Stimulated activated CD8-positive, alpha-beta memory T cell treated with anti-CD3 and anti-CD28 coated beads, Interleukin-7, amount 100 ng/mL, for 1 hour (primary cell): ENCODE measurements at places on chromosomes 2 and 18.

GRCh38 chr2:154551649-154552048, 146.8 kb upstream of the KCNJ3 start:
- no peak for DNase-seq

GRCh38 chr2:238847419-238847801, 475 bp upstream of the TWIST2 start:
- no peak for DNase-seq

GRCh38 chr2:12495247-12495868, 221.4 kb upstream of the TRIB2 start:
- DNase-seq: no peak

DNA sequence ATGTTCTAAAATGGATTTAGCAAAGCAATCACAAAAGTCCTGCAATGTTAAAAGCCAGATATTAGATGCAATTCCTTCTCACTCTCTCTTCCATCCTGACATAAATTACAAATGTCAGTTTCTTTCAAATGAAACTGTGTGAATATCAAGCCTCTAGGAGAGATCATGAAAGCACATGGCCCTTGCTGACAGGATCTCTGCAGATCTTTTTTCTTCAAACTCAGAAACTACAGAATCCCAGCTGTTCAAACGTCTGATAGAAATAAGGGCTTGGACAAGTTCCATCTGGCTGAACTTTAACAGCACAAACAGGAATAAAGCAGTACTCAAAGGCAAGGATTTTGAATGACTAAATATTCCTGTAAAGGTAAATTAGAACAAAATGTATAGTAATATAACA, 47.6 kb downstream of the PDE1A start:
- no peak for DNase-seq

GRCh38 chr2:195300631-195301030, 356.4 kb upstream of the SLC39A10 start:
- DNase-seq: no peak

- DNase-seq: no peak
Measured at GRCh38 chr2:207491086-207491485, 38.7 kb upstream of the CREB1 start.

DNA sequence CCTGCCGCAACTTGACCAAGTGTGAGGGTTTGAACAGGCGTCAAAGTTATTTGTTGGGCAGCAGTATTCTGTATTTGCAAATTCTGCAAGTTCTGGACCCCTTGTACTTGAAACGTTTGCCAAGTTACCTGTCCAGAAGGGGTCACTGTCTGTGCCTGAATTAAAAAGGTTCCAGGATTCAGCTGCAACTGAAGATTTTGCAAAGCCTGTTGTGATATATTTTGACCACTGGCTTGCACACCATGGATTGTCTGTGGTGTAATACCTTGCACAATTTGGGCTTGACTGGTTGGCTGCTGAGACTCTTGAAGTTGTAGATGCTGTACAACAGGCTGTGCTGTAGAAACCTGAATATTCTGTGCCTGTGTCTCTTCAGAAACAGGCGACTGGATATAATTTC, 10.2 kb downstream of the SP3 start:
- no peak for DNase-seq

GRCh38 chr2:84424152-84424551, 34.9 kb downstream of the SUCLG1 start:
- DNase-seq: no peak

DNA sequence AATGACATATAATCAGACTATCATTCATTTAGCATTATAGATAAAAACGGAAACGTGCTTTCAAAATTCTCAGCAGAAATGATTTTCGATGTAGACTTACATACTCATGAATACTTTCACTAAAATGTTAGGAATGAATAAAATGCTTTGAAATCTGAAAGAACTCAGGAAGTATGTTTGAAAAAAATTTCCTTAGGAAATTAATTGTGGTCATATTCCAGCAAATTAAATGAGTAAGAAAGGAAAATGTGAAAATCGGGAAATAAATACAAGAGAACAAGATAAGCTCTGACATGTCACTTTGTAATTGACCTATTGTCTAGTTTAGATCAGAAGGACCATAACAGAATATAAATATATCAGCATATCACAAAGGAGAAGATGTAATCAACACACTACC, 981.0 kb upstream of the CDH2 start:
- no peak for DNase-seq

DNA sequence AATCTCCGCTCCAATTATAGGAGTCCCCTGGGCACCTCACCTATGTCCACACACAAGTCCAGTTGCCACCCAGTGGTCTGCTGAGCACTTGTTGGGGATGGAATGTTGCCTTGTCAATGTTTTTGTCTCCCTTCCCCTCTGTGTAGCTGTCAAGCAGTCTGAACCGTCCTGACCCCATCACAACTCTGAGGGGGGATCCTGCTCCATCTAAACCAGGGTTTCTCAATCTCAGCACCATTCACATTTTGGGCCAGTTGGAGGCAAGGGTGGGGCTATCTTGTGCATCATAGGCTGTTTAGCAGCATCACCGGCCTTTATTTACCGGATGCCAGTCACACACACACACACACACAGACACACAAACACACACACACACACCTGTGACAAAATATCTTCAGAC, 53.0 kb downstream of the CYP26B1 start:
- DNase-seq: no peak

- DNase-seq: no peak
Measured at GRCh38 chr2:239355139-239355538, 45.7 kb downstream of the HDAC4 start.

DNA sequence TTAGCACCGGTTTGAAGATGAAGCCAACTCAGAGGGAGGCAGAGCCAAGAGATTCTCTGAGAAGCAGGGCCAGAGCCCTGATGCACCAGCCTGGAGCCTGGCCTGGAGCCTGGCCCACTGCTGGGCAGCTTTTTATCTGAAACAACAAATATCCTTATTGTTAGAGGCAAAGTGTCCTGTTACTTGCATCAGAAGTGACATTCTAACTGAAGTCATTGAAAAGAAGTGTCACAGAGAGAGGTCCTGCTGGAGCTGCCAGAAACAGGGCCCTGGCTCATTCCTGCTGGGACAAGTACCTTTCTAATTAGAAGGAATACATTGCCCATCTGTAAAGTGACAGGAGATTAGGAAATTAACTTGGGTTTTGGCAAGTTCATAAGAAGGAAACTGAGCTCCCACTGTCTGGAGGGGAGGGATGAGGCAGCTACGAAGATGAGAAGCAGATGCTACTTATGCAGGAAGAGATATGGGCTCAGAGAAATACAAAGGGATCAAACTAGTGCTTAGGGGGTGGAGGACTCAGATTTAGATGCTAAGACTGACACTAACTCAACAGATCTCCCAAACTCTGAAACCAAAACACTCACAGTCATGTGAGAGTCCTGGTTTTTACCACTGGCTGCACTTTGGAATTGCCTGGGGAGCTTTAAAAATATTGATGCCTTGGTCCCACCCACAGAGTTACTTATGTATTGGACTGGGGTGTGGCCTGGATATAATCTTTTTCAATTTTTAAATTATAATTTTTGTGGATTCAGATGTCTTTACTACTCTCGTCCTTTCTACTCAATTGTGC, 11.0 kb upstream of the HK2 start:
- DNase-seq: no peak

DNA sequence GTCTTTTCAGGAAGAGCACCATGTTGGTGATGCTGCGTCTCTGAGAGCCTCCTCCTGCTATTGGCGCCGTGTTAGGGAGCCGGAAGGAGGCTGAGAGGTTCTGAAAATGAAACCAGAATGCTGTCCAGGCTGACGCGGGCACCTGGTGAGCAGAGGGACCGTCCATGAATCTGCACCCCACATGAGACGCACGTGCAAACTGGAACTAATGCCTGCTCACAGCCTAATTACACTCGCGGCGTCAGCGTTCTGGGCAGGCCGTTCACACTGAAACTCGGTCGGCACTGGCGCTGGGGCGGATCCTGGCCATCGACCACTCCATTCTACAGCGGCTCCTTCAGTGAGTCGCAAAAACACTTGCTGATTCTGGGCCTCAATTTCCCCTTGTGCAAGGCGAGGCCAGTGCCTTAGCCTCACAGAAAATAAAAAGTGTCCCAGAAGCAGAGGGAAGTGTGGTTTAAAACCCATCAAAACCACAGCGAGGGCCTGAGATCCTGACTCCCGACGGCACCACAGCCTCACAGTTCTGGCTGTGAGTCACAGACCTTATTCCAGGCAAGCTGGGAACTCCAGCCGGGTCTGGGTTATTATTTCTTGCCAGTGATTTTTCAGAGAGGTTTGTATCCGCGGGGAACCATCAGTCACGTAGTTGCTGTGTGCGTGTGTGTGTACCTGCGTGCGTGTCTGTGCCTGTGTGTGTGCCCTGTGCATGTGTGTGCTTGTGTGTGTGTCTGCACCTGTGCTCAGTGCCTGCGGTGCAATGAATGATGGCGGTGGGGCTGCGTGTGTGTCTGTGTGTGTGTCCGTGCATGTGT, 49.1 kb upstream of the CTDP1 start:
- DNase-seq: no peak

- no peak for DNase-seq
Measured at GRCh38 chr18:62587689-62588088, 64.9 kb downstream of the ZCCHC2 start.

DNA sequence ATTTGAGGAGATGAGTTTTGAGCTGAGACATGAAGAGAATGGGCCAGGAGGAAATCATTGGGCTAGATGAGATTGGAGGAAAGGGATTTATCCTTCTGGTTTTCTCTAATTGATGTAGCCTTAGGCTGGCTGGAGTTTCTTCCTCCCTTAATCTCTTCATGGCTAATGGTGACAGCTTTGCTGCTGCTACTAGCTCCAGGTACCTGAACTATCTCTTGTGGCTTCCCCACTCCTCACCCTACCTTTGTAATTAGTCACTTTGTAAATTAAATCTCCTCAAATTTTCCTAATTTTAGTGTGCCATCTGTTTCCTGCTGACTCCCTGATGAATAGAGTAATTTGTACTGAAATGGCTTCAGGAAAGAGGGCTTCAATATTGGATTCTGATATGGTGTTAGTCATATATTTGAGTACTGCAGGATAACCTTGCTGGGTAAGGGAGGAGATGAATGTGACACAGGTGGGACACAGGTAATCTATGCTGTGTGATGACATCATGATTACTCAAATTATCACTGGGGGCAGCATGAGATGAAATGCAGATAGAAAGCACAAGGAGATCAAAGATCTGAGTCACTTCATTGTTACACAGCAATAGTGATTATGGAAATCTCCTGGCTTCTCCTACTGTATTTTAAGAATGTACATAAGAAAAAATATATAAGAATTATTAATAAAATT, 1134.1 kb upstream of the DDX18 start:
- no peak for DNase-seq

GRCh38 chr2:183564726-183565125, 440.5 kb downstream of the NUP35 start:
- DNase-seq: no peak
